Urinary bladder (tissue), 4 donors: ENCODE measurements at places on chromosomes 5 and 9. TPM values are rescaled to one million over a fixed set of nuclear protein-coding genes. Genes with fewer than 3 reads are reported as not detected.

AFAP1L1 gene
- 27.9 TPM for total RNA-seq

RECK gene
- 31.2 TPM for total RNA-seq

PIP5KL1 gene
- 0.48 TPM for total RNA-seq

- DNase-seq = no peak
Observed at GRCh38 chr5:33539212-33539611, 98.4 kb downstream of the TARS1 start.

DNA sequence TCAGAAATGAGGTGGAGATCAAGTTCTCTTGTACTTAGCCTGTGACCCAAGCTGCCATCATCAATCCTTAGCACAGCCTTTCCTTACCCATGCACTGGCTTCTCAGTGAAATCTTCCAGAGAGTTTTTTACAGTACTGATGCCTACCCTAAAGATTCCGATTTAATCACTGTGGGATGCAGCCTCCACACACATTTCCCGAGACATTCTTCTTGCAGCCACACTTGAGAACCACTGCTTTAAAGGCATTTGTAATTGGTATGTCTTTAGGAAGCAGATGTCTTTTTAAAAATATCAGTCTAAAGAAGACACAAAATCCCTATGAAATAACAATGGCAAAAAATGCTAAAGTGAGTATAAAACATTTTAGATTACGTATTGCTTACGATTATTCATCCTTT lies 17.3 kb upstream of the GLIS3 start:
- no peak for DNase-seq

EIF4E1B gene
- total RNA-seq = not detected

DNA sequence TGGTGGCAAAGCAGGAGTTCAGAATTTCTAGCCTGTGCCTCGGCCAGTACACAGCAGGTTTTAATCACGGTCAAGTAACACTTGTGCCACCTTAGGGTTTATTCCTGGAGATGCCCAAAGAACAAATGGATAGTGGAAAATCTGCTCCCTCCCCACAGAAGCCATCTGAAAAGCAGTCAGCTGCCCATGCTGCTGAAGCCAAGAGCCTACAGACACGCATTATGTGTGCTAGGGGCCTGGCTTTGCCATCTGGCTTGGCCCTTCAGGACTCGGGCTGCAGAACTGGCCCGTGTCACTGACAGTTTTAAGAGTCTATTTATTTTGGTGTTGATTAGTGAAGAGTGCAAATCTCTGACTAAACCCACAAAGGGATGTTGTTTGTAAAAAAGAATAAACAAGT lies 11.1 kb downstream of the ARSB start:
- DNase-seq = no peak

GRCh38 chr9:31783491-31783890 lies 601.0 kb upstream of the ACO1 start:
- DNase-seq = no peak
